Stimulated activated CD8-positive, alpha-beta memory T cell treated with anti-CD3 and anti-CD28 coated beads, Interleukin-4, amount 100 ng/mL, for 48 hours (primary cell): ENCODE measurements at places on chromosomes 16 and 17.

GRCh38 chr16:31356566-31357323 lies 1.8 kb downstream of the ITGAX start:
- no peak for DNase-seq

GRCh38 chr16:65950211-65950610 lies 416.3 kb upstream of the CDH5 start:
- no peak for DNase-seq

DNA sequence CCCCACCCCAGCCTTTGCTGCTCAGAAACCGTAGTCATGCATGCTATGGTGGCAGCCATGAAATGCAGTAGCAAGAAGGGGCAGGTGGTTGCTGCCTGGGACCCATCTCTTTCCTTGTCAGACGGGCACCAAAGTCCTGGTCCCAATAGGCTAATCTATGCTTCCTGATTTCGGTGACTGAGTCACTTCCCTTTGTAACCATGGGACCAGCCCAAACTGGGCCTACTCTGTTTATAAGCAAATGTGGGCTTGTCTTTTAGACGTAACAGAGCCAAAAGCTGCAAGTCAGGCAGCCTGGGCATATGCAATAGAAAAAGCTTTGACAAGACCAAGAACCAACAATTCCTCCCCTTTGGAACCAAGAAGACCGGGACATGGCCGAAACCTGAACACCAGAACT lies 99.1 kb upstream of the RBBP6 start:
- DNase-seq = no peak

GRCh38 chr16:10870137-10870776 lies 6.7 kb upstream of the CIITA start:
- DNase-seq = peak; percentile 45

GRCh38 chr17:540631-541030 lies 174.0 kb downstream of the VPS53 start:
- DNase-seq = no peak

DNA sequence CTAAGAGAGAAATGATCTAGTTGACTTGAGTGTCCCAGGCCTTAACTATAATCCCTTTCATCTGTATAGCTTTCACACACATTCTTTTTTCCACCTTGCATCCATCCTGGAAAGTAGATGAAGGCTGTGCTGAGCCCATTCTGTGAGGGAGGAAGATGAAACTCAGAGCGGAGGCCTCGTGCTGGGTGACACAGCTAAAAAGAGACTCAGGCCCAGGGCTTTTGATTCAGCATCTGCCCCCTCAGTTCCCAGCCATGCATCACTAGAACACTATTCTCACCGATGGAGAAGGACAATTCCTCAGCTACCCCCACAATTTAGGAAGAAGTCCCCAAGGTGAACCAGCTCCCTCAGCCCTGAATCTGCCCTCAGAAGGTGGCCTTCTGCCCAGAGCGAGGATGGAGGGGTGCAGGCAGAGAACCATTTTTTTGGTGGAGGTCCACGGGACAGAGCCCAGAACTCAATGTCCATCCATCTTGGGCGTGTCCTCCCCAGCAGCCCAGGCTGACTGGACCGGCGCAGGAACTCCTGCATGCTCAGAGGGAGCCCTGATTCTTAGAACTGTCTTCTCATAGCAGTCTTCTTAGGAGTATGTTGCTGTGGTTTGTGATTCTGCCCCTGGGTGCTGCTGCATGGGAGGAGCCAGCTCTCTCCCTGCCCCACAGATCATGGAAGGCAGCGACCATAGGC lies 5.8 kb upstream of the MYCBPAP start:
- no peak for DNase-seq

DNA sequence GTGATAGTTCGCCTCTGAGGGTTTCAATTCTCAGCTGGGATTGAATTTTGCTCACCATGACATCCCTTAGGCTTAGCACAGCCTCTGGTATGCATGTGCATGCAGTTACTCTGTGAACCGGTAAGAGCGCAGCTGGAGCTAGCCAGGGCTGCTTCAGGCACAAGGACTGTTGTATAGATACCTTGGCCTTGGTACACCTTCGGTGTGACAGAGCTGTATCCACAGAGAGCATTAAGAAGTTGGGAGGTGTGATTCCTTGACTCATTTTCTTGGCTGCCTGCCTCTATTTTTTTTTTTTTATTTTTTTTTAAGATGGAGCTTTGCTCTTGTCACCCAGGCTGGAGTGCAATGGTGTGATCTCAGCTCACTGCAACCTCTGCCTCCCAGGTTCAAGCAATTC lies 2.2 kb upstream of the NUTF2 start:
- DNase-seq = no peak

GRCh38 chr17:29559640-29560039 lies 7.2 kb downstream of the ABHD15 start:
- DNase-seq = no peak

GRCh38 chr17:35088881-35089585 lies 25.5 kb upstream of the RFFL start:
- peak; percentile 92 for DNase-seq

DNA sequence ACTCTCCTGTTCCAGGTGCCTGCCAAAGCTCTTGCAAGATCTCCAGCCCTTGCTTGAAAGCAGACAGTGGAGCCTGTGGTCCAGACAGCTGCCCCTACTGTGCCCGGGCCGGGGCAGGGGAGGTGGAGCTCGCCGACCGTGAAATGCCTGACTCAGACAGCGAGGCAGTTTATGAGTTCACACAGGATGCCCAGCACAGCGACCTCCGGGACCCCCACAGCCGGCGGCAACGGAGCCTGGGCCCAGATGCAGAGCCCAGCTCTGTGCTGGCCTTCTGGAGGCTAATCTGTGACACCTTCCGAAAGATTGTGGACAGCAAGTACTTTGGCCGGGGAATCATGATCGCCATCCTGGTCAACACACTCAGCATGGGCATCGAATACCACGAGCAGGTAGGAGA lies 17.7 kb downstream of the CACNA1G start:
- DNase-seq = no peak

- DNase-seq = peak; percentile 34
These were observed 83.5 kb downstream of the ADCY9 start for GRCh38 chr16:4032768-4033167.

- DNase-seq = no peak
These were observed 12.3 kb downstream of the SCN4A start for GRCh38 chr17:63960430-63960829.

DNA sequence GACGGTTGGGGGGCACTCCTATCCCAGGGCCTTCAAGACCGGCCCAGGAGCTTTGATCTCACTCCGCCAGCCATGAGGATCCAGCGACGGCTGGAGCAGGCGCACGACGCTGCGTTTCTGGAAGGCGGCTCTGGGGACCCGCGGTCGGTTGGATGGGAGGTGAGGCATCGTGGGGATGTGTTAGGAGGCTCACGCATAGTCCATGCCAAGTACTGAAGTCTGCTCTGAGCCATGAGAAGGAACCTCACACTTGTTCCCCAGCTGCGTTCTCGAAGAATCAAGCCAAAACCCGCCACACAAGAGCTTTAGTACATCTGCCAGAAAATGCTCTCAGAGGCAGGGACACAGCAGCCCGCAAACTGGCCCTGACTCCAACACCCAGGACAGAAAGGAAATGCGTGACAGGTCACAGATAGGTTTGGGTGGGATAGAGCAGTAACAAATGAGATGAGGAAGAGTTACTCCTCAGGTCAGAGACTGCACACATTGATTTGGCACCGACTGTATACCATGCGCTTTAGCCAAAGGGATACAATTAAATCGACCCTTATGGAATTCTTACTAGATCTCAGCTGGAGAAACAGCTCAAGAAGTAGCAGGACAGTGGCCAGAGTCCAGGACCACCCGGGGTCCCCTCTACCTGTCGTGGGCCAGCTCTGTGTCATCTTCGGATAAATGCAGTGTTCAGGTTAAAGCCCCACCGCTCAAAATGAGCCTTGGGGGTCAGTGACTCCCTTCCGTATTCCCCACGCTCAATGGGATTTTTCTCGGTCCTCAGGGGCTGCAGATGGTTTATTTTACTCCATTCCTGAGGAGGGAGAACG lies 6.7 kb upstream of the GSG1L start:
- no peak for DNase-seq

DNA sequence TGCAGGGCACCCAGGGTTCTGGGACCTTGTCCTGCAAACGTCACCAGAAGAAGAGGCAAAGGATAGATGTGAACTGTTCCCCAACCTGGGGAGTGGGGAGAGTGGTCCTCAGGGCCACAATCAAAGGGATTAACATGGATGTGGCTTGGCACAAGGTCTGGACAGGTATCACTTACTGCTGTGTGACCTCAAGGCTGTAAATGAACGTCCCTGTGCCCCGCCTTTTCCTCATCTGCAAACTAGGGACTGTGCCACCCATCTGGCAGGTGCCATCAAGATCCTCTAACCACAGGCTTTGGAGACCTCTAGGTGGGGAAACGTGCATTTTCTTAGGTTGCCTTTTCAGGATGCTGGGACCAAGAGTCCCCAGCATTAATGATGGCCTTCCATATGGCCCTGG lies 25.1 kb downstream of the SLC5A10 start:
- DNase-seq = no peak

GRCh38 chr17:74768069-74768762 lies 7.9 kb downstream of the NAT9 start:
- DNase-seq = no peak

- peak; percentile 95 for DNase-seq
These were observed 19.5 kb downstream of the CD7 start for GRCh38 chr17:82297714-82298537.

GRCh38 chr17:42880776-42881310 lies 19.8 kb upstream of the G6PC1 start:
- no peak for DNase-seq

- DNase-seq = peak; percentile 50
These were observed 1.2 kb downstream of the DYNLL2 start for GRCh38 chr17:58084317-58084981.

GRCh38 chr16:69542974-69543373 lies 22.8 kb upstream of the NFAT5 start:
- DNase-seq = no peak

DNA sequence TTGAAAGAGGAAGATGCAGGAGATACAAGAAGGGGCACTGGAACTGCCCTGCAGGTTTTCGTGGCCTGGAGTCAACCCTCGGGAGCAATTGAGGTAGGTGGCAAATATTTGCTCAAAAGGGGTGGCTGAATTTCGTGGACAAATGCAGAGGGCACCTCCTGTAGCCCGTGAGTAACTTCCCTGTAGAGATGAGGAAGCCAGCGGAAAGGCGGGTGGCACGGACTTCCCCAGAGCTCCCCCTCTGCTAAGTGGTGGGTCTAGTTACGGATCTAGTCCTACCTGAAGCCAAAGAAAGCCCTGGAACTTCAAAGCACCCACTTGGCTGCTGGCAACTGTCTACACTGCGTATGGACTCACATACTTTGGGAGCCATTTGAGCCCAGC lies 1.0 kb upstream of the ATP2C2 start:
- no peak for DNase-seq

DNA sequence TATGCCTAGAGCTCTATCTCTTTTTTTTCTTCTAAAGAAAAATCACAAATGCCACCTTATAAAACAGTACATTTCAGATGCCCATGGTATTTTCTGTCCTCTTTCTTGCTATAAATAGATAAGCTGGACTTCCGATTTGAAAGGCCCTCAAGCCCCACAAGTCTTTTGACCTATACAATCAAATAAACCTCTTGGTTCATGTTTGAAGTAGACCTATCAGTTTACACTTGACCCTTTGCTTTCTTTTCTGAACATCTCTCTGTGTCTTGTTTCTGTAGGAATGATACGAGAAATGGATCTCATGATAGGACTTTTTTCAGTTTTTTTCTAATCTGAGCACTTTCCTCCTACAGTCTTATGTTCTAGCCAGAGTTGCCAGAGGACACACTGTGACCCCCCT lies 327.2 kb downstream of the SOX9 start:
- DNase-seq = no peak

DNA sequence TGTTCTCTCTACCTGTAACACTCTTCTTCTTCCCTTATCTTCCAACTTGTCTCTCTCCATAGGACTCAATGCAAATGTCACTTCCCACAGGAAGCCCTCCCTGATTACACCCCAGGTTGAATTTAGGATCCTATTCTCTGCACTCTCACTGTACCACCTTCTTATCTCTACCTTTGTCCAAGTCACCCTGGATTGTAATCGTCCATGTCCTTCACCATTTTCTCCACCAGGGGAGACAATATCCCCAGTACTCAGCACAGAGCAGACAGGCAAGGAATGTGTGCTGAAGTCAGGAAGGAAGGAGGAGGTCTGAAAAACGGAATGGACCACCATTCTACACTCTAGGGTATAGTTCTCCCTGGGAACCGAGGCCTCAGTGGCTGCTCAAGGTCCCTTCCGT lies 14.2 kb downstream of the C16orf82 start:
- no peak for DNase-seq

DNA sequence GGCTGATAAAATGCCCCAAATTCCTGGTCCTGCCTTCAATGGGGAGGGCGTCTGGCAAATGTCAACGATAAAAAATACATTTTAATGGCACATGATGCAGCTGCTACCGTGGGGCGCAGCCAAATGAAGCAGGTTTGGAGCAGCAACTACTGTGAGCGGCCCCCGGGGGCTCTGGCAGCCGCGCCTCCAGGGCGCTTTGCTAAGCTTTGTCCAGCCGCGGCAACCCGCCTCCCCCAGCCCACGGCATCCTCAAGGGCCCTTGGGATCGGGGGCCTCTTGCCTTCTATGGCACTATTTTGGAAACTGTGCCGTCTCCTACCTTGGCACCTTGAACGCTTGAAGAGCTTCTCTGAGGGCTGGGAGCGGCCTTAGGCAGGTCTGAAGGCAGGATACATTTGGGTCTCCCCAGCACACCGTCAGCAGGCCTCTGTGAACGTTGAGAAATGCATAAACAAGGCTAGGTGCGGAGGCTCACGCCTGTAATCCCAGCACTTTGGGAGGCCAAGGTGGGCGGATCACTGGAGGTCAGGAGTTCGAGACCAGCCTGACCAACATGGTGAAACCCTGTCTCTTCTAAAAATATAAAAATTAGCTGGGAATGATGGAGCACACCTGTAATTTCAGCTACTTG lies 25.1 kb downstream of the TBX4 start:
- DNase-seq = no peak

DNA sequence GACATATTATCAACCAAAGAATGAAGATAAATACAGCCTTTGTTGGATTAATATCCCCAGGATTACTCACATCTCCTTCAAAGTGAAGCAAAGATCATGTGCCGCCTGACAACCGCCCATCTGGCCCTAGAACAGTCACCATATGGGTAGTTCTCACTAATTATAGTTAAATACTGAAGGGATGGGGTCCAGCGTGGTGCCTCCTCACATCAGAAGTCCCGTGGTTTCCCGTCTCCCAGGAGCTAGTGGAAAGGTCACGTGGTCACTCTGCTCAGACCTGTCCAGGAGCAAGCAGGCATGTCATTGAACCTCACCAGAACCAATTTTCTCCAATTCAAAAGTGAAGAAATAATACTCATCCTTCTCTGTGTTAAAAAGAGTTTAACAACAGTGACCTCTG lies 434.5 kb downstream of the SHISA9 start:
- DNase-seq = no peak

GRCh38 chr16:77220427-77220826 lies 21.2 kb downstream of the SYCE1L start:
- no peak for DNase-seq

- DNase-seq = peak; percentile 18
These were observed 7.7 kb downstream of the SCGB1C2 start for GRCh38 chr17:144936-145670.
